ENCODE measurements at places on chromosomes 7 and 10.

DNA sequence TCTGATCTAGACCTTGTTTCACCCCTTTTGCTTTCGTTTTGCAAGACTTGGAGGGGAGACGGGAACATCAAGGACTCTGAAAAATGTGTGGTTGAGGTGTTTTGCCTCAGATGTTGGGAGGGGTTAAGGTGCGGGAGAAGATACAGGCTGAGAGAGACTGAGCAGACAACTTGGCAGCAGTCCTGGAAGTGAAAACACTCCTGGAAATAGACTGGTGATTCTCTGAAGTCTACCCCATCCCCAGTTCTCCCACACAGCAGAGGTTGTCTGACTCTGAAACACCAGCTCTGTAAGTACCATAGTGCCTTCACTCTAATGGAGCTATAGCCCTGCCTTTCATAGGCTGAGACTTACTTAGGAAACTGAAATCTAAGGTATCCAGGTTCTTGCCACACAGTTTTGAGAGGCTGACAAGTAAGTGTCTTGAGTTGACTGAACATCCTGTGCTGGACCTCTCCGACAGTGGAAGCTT, 152.5 kb downstream of the PPP1R9A start:
- no peak for DNase-seq

GRCh38 chr10:44959247-44960087, at the start of gene RASSF4:
TSS of gene RASSF4 (plus strand) at chr10:44959802. CDS start at chr10:44970203, 10,401 bp downstream.
- peak; percentile 93 for DNase-seq

DNA sequence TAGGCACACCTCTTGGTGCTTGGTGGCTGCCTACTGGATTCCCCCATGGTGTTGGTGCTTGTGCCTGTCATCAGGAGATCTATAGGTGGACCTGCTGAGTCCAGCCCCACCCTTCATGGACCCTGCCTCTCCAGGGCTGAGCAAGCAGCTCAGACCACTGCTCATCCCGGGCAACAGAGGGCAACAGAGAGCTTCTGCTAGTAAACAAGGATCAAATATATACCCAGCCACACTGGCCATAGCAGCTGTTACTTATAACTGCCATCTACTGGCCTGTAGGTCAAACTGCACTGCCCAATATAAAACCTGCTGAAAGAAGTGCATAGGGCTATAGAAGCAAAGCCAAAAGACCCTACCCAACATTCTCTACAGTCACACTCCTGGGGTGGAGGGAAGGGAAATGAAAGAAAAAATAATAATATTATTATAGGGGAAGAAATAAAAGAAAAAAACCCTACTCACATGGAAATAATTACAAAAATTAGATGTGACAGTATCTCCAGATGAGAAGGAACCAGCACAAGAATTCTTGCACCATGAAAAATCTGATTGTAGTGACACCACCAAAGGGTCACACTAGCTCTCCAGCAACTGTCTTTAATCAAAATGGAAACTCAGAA, 54.9 kb upstream of the ZNF800 start:
- DNase-seq = peak; percentile 84

DNA sequence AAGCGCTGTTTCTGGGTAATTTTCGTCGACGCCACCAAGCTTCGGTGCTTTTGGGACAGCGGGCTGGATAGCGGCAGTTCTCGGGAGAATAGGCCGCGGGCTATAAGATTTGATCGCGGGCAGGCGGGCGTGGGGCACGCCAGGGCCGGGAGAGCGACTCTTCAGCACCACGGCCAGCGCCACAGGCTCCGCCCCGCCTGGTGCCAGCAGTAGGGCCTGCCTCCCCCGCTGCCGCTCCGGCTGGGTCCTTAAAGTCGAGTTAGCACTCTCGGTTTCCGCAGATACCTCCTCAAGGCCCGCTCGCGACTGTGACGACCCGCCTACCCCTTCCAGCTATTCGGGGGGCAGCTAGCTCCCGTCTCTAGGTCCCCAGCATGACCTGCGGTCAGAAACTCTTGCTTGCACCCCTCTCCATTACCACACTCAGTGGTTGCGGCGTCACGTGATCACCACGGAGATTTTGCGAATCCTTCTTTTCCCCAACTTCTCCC, 9.4 kb downstream of the NXPH1 start:
- peak; percentile 90 for DNase-seq

GRCh38 chr7:6221340-6222319, 50.8 kb downstream of the CYTH3 start:
- DNase-seq = no peak
